B cell (primary cell): ENCODE measurements at places on chromosomes 3 and 15. TPM values are rescaled to one million over a fixed set of nuclear protein-coding genes. Genes with fewer than 3 reads are reported as not detected.

Gene MYL3
- total RNA-seq = not detected in 2 replicates

Gene C3orf70
- total RNA-seq = not detected in 2 replicates

Gene VEPH1
- not detected in 2 replicates for total RNA-seq

Gene AMOTL2
- not detected in 2 replicates for total RNA-seq

Gene CPNE9
- 0.37 and 1.2 TPM in 2 replicates for total RNA-seq

Gene CSPG5
- 0.68 and 0.99 TPM in 2 replicates for total RNA-seq

Gene PIF1
- total RNA-seq = 2.0 and 2.8 TPM in 2 replicates

Gene BRPF1
- 36.5 and 40.1 TPM in 2 replicates for total RNA-seq

Gene HIGD1A
- 16.5 and 18.4 TPM in 2 replicates for total RNA-seq

Gene MRPL47
- total RNA-seq = 20.2 and 22.0 TPM in 2 replicates
